Dorsolateral prefrontal cortex (tissue), 122 donors: ENCODE measurements at places on chromosomes 12 and 14. TPM values are rescaled to one million over a fixed set of nuclear protein-coding genes. Genes with fewer than 3 reads are reported as not detected.

GRCh38 chr14:71317385-71318096, 410.3 kb downstream of the PCNX1 start:
- no peak for DNase-seq

GRCh38 chr12:100698518-100698917, 96.1 kb upstream of the ANO4 start:
- no peak for DNase-seq

DNA sequence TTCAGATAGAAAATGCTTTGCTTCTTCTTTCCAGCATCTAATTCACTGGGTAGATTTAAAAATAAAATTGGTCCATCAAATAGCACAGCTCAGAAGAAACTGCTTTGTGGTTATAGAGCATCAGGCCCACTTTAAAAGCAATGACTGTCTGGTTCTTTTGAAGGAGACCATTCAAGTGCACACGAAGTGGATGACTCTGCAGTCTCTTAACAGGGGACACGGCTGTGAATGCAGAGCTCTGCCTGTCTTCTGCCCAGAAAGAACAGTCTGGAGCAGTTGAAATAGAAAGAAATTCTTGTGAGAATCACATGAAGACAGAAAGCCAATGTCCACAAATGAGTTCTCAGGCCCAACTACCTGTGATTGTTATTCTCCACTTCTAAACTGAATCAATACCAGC, 138.7 kb upstream of the PLEKHA5 start:
- no peak for DNase-seq

- no peak for DNase-seq
Measured at GRCh38 chr14:29587046-29587445, 340.6 kb downstream of the PRKD1 start.

DNA sequence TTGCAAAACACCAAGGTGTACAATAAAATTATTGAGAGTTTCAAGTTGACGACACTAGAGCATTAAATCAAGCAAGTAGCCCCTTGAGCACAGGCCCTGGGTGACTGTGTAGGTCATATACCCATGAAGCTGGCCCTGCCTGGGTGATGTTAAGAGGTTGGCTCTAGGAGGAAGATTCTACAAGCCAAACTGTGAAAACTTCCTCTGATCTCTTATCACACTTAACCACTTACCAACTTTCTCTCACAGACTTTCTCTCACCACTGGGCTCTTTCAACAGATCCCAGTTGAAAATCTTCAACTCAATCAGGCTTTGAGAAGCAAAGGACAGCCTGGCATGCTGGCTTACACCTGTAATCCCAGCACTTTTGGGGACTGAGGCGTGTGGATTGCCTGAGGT, 186.9 kb upstream of the BTG1 start:
- no peak for DNase-seq

DNA sequence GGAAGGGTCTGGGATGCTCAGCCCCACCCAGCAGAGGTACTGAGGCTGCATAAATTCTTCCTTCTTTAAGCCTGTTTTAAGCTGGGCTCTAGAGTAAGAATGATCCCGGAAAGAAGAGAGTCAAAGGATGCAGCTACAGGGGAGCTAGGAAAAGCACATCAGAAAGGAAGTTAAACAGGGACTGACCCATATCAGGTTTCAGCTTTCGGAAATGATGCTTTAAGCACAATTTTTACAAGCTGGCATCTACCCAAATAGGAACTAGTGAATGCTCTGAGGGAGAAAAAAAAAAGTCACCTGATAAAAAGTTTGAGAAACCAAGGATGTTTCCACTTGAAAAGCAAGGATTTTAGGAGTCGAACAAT, 22.0 kb downstream of the TSPAN8 start:
- DNase-seq: no peak

- no peak for DNase-seq
Measured at GRCh38 chr14:76574416-76575095, 186.7 kb upstream of the VASH1 start.

DNA sequence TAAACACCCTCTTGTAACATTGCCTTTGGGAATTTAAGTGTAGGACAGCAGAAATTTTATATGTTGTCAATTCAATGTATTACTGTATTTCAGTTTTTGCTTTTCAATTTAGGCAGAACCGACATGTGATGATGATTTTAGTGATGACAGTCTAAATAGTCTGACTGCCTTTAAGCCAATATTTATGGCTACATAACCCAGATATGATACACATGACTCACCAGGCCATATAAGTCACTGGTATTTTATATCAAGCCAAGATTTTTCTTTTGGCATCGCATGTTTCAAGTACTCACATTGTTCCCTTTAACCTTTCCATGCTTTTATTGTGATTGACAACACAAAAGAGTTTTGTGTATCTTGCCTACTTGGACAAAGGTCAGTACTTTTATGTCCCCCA, 13.6 kb upstream of the PPM1A start:
- DNase-seq: no peak

Gene MAP3K9
- 47.8 TPM for total RNA-seq
